ENCODE measurements at places on chromosomes 16 and 17. TPM values are rescaled to one million over a fixed set of nuclear protein-coding genes. Genes with fewer than 3 reads are reported as not detected.

Gene ANKRD13B
- 22.0 TPM for total RNA-seq

Gene MILR1
- 2.0 TPM for total RNA-seq

Gene TNK1
- total RNA-seq = 2.4 TPM

Gene CPHXL2
- not detected for total RNA-seq

Gene CHP2
- total RNA-seq = 0.49 TPM

Gene G6PC1
- total RNA-seq = not detected

All from camera-type eye (tissue), 1 donor.